Heart left ventricle (tissue), 16 donors: ENCODE measurements at places on chromosomes 5 and 9. TPM values are rescaled to one million over a fixed set of nuclear protein-coding genes. Genes with fewer than 3 reads are reported as not detected.

- peak; percentile 11 for DNase-seq
Measured at GRCh38 chr5:167916706-167917105, 374.7 kb upstream of the WWC1 start.

Gene RFX3
- total RNA-seq = 2.3 TPM

Gene LTC4S
- 12.0 TPM for total RNA-seq

DNA sequence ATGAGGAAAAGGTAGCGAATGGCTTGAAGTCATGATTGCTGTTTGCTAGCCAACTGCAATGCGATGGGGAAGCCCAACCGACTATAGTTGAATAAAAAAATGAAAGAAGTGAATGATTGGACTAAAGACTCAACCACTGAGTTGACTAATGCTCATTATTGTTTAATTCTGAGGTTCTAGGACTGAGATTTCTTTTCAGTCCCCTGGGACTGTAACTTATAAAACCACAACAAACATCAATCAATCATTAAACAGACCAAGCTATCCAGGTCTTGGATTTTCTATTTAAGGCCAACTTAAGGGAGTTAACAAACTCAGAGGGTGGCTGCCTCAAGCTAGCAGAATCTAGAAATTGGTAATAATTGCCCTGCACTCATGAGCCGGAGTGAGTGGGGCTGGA, 154.2 kb downstream of the DOCK2 start:
- DNase-seq = no peak

Gene TTC39B
- 1.5 TPM for total RNA-seq

DNA sequence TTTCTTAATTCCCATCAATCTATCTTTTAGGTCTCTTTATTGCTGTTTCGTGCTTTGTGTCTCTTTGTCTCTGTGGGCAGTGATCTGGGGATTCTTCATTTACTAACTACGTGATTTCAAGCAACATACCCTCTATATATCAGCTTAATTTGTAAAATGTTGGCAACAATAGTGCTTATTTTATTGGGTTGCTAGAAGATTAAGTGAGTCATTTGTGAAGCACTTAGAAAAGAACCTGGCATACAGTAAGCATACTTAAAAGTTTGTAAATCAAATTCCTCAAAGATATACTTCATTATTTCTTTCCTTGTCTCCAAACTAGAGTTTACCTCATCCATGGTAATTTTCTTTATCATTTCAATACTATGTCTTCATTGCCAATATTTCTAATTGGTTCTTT, 669.7 kb downstream of the MAT2B start:
- DNase-seq = no peak

DNA sequence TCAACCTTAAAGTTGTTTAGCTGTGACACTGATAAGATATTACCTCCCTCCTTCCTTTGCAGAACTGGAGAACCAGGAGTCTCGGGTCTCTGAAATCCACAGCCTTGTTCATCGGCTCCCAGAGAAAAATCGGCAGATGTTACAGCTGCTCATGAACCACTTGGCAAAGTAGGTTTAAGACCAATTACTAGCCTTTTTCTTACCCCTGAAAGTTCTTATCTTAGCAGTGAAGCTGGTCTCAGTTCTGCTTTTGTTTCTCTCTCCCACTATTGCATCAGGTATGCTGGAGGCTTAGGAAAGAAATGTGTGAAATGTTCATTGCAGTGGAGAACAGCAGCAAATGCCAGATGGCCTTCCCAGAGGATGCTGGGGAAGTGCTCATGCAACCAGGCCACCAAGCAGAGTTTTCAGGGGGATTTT, 287.4 kb downstream of the ARHGAP26 start:
- DNase-seq = no peak

Gene PGM5
- 228 TPM for total RNA-seq

GRCh38 chr9:101087426-101087825, 58.9 kb downstream of the PLPPR1 start:
- no peak for DNase-seq

Gene MARVELD2
- 2.3 TPM for total RNA-seq

GRCh38 chr5:17625686-17626085, 6.2 kb upstream of the TAF11L13 start:
- DNase-seq = no peak

- DNase-seq = no peak
Measured at GRCh38 chr9:5721279-5722087, 92.6 kb downstream of the RIC1 start.

DNA sequence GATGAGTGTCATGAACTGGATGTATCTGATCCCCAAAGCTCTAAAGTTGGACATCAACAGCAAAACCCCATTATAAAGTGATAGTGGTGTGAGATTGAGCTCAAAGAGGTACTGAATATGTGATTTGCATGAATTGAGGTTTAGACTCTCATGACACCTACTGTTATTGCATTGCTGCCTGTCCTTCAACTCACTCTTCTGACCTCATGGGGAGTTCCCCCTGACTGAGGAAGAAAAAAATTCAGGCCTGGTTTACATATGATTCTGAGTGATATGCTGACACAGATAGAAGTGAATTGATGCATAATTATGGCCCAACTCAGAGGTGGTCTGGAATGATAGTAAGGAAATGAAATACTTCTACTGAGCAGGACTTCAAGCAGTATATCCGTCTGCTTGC, 76.2 kb upstream of the CHD1 start:
- DNase-seq = no peak

GRCh38 chr5:109987355-109987754, 297.6 kb downstream of the MAN2A1 start:
- DNase-seq = no peak

DNA sequence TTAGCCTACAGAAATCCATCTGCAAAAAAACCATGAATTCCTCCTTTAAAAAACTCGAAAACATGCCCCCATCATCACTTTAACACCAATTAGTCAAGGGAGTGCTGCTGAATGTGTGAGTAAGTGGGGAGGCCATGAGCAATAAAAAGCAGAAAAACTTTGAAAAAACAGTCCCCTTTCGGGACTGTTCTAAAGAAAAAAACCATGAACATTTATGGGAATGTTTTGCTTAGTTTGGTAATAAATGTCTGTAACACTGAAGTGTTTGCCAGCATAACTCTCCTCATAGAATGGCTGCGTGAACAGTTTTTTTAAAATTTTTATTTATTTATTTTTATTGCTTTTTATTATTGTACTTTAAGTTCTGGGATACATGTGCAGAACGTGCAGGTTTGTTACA, 99.4 kb upstream of the TARS1 start:
- DNase-seq = no peak

DNA sequence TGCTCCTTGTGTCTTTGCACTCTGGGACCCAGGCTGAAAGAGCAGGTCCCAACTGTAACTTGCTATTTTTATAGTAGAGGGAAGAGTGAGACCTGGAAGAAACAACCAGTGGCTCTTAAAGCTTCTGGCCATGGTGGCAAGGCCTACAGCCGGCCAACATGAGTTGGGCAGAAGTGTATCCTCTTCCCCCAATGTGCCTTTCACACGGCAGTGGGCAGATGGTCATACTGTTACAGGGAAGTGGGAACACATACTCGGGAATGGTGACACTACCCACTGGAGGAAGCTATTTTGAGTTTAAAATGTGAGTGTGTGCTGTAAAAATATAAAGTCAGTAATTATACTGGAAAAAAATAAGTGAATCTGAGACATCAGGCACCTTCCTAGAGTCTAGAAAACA, 116.0 kb downstream of the MVB12B start:
- no peak for DNase-seq

DNA sequence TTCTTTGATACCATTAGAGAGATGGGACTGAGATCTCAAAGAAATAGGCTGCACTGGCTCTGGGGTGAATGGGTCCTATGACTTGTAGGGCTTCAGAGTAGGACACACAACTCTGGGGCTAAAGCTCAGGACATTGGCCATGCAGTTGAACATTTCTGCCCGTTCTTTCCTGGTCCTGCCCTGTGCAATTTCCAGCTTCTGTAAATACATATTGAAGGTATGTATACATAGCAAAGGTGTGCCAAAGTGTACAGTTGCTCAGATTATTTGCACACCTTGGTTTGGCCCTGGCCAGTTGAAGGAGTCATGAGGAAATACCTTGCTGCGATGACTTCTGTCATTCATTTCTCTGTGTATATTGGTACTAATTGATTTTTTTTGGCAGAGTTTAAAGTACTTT, 52.8 kb upstream of the TAF11L2 start:
- DNase-seq = no peak

DNA sequence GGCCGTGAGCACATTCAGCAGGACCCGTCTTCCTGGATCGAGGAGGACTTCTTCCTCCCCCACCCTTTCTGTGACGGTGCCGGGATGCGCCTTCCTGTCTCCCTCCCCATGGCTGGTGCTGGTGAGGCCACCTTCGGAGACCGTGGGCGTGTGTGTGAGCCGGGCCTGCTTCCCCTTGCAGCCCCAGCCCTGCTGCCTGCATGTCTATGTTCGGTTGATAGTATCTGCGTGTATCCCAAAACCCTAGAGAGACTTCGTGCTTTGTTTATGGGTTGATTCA, 12.8 kb downstream of the CEP72 start:
- no peak for DNase-seq

GRCh38 chr5:140794595-140795258, at the start of gene PCDHA2:
TSS of gene PCDHA2 (plus strand) at chr5:140794852.
- DNase-seq = no peak

Gene HSPB3
- total RNA-seq = 317 TPM

- no peak for DNase-seq
Measured at GRCh38 chr5:33688526-33688925, 203.3 kb downstream of the ADAMTS12 start.

- DNase-seq = no peak
Measured at GRCh38 chr5:143606043-143606752, 202.7 kb upstream of the NR3C1 start.

Gene TMOD1
- 106 TPM for total RNA-seq

DNA sequence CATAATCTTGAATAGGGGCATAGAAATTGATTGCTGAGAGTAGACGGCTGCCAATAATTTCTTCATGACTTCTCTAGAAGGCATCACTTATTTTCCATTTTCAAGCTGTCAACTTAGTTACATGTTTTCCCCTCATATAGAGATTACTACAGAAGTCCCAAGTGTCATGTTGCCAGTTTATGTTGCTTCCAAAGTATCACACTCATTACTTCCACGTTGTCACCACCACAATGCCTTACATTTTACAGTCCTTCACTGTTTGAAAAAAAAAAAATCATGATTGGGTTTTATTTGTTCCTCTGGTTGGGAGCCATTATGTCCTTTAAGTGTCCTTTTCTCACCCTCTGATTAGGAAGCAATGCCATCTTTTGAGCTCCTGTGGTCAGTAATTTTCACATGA, 2144.6 kb upstream of the ACO1 start:
- DNase-seq = no peak

Gene LCN9
- not detected for total RNA-seq

Gene POLR3G
- total RNA-seq = 0.67 TPM

DNA sequence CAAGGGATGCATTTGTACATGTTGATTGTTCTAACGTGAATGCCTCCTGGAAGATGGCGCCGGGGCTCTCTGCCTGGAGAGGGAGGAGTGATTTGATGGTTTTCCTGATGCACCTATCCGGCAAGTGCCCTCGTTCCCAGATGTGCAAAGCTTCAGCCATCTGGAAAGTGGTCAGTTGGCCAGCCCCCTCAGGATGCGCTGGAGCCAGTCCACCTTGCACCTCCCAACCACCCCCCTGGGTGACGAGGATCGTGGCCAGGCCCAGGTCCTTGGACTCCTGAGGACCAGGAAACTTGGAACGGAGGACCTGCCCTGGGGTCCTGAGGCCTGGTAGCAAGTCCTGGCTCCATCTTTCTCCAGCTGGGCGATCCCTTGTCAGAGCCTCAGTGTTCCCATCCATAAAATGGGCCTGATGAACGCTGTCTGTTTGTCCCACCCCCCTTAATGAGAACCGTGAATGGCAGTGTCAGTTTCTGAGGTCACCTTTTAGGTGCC, 23.6 kb upstream of the RNU6ATAC start:
- DNase-seq = peak; percentile 48

DNA sequence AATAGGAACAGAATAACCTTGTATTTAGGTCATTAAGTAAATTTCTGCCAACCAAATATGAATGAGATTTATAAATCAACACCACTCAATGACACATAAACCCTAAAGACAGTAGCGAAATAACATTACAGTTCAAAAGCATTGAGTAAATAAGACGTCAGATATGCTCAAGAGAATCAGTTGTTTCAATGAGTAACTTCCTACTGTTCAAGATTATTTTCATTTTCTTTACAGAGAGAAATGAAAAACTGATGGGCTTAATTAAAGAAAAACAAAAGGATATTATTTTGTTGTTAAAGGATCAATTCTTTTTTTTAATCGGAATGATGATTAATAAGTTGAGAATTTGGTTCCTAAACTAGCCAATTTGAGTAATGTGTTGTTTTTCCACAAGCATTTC, 150.1 kb downstream of the BNC2 start:
- DNase-seq = no peak

DNA sequence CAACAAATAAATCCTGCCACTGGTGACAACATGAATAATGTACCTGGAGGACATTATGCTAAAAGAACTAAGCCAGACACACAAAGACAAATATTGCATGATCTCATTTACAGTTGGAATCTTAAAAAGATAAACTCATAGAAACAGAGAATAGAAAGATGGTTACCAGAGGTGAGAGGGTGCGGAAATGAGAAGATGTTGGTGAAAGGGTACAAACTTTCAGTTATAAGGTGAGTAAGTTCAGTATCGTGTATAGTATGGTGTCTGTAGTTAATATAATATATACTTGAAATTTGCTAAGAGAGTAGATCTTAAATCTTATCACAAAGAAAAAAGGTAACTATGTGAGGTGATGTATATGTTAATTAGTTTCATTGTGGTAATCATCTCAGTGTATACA, 63.3 kb downstream of the PRRC1 start:
- DNase-seq = no peak

Gene PIP5KL1
- not detected for total RNA-seq

GRCh38 chr5:131754363-131754762, 42.5 kb downstream of the FNIP1 start:
- no peak for DNase-seq

Gene SPATA31C1
- total RNA-seq = not detected

- DNase-seq = no peak
Measured at GRCh38 chr9:3244963-3245653, 280.7 kb downstream of the RFX3 start.

- no peak for DNase-seq
Measured at GRCh38 chr9:614431-614830, 227.1 kb upstream of the DMRT1 start.

Gene AGXT2
- not detected for total RNA-seq

DNA sequence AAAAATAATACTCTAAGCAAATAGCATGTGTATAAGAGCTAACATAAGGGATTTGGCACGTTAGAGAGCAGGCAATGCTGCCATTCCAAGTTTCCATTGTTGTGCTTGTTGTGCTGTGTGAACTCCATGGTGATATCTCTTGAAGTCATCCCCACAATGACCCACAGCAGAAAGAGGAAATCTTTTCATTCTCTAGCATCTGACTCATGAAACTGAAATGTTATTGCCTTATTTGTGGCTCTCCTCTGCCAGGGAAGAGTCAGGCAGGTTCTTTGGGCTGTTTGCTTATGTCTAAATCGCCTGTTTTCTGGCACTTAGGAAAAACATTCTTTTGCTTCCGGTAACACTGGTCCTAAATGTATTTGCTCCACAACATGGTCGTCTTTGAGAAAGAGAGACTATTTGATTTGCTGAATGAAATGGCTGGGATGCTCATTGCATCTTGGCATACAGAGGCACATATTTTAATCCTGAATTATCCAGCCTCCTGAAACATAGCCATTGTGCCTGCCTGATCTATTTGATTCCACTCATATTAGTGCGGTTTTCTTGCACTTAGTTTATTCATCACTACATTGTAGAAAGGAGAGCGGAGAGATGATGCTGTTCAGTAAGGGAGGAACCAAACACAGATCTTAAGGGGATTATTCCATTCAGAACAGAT, 188.8 kb downstream of the CSNK1G3 start:
- peak; percentile 38 for DNase-seq

GRCh38 chr5:151239237-151239861, 13.6 kb upstream of the GM2A start:
- DNase-seq = peak; percentile 91

- DNase-seq = no peak
Measured at GRCh38 chr5:45639040-45639439, 57.1 kb downstream of the HCN1 start.
